ENCODE measurements at places on chromosomes 5 and 9.

- no peak for DNase-seq
Measured at GRCh38 chr5:21663082-21663481, 1190.1 kb downstream of the CDH12 start.

GRCh38 chr5:168023191-168023590, 268.3 kb upstream of the WWC1 start:
- DNase-seq = no peak

DNA sequence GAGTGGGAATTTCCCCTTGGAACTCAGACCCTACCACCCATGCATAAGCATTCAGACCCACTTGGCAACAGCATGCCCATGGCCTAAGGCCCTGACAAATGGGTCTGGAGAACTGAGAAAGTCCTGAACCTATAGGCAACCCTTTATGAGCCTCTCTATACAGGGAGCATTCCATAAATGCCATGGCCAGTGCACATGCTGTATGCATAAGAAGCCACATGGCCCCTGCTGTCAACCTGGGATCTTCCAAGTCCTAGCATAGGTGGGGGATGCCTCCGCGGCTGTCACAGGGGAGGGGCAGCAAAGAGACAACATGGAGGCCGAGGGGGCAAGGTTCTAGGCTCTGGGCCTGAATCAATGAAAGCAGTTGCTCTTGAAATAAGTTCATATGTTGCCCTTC, 8.2 kb upstream of the NIPAL4 start:
- no peak for DNase-seq

- DNase-seq = no peak
Measured at GRCh38 chr5:132425975-132426524, 56.5 kb downstream of the SLC22A5 start.

- no peak for DNase-seq
Measured at GRCh38 chr5:149279661-149280060, 8.0 kb downstream of the AFAP1L1 start.

GRCh38 chr5:38265546-38266179, 7.3 kb downstream of the EGFLAM start:
- DNase-seq = no peak

DNA sequence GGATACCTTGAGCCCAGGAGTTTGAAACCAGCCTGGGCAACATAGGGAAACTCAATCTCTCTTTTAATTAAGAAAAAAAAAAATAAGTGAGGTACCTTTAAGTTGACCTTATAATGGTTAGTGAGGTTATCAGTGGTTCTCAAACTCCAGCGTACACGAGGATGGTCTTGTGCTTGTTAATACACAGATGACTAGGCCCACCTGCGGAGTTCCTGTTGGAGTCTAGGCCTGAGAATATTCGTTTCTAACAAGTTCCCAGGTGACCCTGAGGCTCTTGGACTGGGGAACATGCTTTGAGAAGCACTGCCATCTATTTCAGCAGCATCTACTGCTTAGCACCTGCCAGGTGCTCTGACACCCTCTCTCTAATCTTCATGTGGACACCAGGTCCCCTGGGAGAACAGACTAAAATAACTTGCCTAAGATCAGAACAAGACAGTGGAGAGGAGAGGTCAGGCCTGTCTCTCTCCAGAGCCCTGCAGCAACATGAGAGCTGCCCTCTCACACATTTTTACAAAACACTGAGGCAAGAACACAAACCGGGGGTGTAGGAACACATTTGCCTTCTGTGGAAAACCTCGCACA, 24.6 kb downstream of the TLE1 start:
- no peak for DNase-seq

- no peak for DNase-seq
Measured at GRCh38 chr9:101738566-101739183, at the start of gene GRIN3A. GRIN3A (minus strand) TSS chr9:101738647; CDS start chr9:101737979, 668 bp downstream.

GRCh38 chr5:63822614-63823013, 139.6 kb downstream of the HTR1A start:
- DNase-seq = no peak

DNA sequence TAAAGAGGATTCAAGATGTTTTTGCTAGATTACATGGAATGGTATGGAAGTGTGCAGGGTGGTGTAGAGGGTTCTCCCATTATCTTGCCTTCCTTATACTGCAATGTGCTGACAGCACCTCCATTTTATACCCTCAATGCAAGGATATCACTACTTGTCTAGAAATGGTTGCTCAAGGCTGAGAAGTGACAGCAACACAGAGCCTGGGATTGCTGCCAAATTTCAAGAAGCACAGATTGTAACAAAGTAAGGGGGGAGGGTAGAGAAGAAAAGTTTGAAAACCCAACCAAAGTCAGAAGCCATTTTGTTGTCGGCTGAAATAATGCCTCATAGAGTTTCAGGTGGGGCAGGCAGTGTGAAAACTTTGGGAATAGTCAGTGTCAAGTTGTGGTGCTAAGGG, 29.8 kb downstream of the PCDHAC2 start:
- DNase-seq = no peak

- no peak for DNase-seq
Measured at GRCh38 chr5:142358648-142359047, 33.8 kb upstream of the SPRY4 start.

DNA sequence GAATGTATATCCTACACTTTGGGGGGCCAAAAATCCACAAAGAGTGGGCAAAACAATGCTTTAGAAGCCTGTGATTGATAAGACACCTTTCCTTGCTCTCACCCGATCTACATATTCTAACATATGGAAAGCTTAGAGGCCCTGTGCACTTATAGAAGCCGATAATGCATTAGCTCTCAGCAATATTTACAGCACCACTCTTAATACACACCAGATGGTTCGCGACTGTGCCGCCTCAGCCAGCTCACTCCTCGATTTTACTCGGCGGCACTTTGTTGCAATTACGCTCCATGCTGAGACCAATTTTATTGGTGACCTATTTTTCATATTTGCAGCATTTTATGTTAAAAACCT, 18.8 kb downstream of the NR2F1 start:
- no peak for DNase-seq

DNA sequence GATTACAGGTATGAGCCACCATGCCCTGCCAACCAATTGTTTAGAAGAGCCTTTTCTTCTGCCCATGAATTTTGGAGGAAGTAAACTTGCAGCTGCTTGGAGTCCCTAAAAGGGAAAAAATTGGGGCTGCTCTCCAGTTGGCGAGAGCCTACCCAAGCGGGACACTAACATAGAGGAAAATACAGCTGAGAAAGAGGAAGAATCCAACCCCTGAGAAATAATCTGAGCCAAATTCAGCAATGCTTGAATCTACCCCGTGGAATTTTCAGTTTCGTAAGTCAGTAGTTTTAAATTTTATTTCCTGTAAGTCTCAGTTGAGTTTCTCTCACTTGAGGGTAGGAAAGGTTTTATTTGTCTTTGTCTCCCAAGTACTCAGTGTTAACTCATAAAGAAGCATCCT, 30.4 kb upstream of the UBTD2 start:
- no peak for DNase-seq

GRCh38 chr9:134284273-134284672, 42.0 kb upstream of the RXRA start:
- DNase-seq = no peak

DNA sequence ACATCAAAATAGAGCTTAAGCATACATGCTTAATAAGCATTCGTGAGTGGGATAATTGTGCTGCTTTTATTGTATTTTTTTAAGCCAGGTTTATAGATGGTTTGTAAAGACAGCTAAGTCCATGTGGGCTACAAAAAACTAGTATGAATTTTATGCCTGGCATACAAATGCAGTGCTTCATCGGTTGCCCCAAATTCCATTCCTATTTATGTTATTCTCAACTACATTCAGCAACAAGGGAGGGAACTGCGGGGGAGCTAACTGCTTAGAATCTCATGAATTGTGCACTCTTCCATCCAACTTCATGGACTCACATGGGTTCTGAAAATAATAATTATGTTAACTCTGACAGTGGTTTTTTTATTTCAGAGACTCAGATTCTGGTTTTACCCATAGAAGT, 199.2 kb downstream of the FAM170A start:
- DNase-seq = no peak

GRCh38 chr9:124353166-124353768, 62.0 kb downstream of the PSMB7 start:
- DNase-seq = no peak

- no peak for DNase-seq
Measured at GRCh38 chr5:135966165-135966564, 11.4 kb upstream of the LECT2 start.

DNA sequence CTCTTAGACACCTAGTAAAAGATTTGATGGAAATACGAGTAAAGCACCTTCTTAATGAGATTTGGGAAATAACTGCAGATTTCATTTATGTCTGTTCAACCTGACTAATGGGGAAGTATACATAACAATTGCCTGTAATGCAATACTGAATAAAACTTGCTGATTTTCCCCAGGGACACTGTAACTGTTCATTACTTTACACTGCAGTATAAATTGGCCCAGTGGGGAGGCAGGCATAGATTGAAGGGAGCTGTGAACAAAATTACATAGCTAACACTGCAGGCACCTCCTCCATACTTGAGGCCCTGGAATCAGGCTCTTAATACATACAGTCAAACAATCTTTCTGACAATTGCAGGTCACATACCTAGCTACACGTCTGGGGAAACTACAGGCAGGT, 216.2 kb downstream of the PTPRD start:
- no peak for DNase-seq

DNA sequence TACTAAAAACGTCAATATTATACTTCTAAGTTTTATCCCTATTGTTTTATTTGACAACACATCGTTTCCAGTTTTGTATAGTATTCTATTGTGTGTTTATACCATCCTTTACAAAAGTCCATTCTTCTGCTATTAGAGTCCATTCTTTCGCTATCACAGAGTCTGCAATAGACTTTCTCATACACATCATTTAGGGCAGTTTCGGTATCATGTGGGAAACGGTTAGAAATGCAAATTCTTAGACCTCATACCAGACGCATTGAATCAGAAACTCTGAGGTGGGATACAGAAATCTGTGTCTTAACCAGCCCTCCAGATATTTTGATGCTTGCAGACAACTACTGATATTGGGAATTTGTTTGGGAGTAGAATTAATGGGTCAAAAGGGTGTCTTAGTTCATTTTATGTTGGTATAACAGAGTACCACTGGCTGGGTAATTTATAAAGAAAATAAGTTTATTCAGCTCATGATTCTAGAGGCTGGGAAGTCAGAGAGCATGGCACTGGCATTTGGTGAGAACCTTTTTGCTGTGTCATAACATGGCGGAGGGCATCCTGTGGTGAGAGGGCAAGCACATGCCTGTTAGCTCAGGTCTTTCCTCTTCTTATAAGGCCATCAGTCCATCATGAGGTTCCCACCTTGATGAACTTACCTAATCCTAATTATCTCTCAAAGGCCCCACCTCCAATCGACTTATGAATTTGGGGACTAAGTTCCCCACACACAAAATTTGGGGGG, 21.1 kb downstream of the CARTPT start:
- DNase-seq = no peak

DNA sequence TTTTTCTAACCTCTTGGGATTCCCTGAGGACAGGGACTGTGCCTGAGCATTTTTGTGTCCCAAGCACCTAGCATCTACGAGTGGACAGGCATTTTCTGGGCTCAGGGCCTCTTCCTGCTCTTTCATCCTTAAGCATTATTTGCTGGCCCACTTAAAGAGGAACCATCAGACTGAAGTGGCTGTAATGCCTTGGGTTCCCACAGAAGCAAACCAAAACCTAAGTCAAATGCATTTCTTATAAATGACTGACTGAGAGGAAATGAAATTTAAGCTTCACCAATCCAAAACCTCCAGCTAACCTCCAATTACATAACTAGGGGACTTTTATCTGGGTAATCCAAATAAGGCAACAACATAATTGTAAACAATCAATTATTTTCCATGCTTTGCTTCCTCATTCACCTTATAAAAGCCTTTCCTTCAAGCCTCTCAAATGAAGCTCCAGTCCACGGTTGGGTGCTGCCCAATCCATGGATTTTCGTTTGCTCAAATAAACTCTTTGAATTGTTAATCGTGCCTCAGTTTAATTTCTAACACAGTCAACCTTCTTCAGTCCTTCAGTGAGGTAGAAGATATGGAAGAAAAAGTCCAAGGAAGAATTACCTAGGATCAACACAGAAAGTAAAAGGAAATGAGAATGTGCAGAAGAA, 25.3 kb upstream of the SLC31A2 start:
- no peak for DNase-seq

GRCh38 chr9:112868461-112868860, 22.2 kb downstream of the SLC46A2 start:
- DNase-seq = no peak

GRCh38 chr5:35816881-35817521, 39.7 kb upstream of the IL7R start:
- DNase-seq = no peak

- DNase-seq = no peak
Measured at GRCh38 chr5:131974016-131974415, 28.6 kb upstream of the MEIKIN start.

DNA sequence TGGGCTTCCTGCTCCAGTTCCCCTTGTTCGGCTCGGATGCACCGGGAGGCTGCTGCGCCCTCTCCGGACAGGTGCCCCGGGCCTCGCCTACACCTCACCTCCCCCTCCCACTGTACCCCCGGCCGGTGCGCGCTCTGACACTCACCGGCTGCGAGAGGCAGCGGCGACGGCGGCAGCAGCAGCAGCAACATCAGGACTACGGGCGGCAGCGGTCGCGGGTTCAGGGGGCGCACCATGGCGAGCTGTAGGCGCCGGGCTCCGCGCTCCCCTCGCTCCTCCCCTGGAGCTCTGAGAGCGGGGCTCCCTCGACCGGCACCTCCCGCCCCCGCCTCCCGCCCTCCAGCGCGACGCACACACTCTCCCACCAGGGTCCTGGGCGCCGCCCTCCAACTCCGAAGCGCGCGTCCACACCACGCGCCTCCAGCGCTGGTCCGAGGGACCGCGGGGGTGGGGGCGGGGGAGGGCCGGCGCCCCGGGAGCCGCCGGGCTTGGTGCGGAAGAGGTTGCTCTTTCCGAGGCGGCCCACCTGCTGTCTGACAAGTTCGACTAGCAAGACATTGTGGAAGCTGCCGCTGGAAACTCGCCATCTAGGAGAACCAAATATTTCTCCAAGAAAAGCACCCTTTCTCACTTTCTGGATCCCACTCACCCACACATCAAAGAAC, at the start of gene GFRA3:
GFRA3 (minus strand) TSS at position 433 of the 665 bp plus-strand sequence; CDS start at position 236, 197 bp downstream.
- no peak for DNase-seq

GRCh38 chr5:101942321-101942882, 353.7 kb downstream of the SLCO4C1 start:
- no peak for DNase-seq

GRCh38 chr5:151718646-151719045, 31.9 kb upstream of the SPARC start:
- DNase-seq = no peak

- no peak for DNase-seq
Measured at GRCh38 chr9:27394826-27395201, 97.9 kb upstream of the EQTN start.

All from activated naive CD4-positive, alpha-beta T cell (primary cell).